Activated T-helper 1 cell treated with anti-CD3 and anti-CD28 coated beads, Interleukin-12 subunit alpha, Interleukin-12 subunit beta, Interleukin-2, Interleukin-4 antibody, amounts not matched to agents 30 ng/mL and 10 ng/mL and 1 ng/mL, durations not matched to agents 14 hours and 24 hours and 36 hours (primary cell): ENCODE measurements at places on chromosomes 16 and 17.

- H3K27ac ChIP-seq, result no peak overlapping the region
- DNase-seq, result no peak
- H3K4me3 ChIP-seq, result peak overlapping the region; percentile 15
- H3K27me3 ChIP-seq, result no peaks in the 10 kb centered on the region
These were observed 1.8 kb upstream of the TENT4B start for GRCh38 chr16:50151322-50151721.

DNA sequence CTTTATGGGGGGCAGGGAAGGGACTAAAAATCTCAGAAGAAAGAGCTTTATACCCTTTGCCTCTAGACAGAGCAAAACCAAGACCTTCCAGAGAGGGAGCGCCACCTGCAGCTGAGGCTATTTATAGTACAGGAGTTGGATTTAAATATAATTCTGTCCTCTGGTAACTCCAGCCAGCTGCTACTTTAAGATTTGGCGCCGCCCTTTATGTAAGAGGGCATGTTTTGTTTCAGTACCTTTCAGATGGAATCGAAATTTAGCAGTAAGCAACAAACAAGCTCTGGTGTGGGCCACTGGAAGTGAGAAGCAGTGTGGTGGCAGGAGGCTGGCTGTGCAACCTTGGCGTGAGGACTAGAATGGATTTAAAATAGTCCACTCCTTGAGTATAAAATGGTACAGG is 5.2 kb upstream of the GUCY2D start:
- peak; percentile 20 for DNase-seq
- no peak overlapping the region for H3K27ac ChIP-seq
- H3K27me3 ChIP-seq, result peaks cover 41% of the 10 kb centered on the region
- H3K36me3 ChIP-seq, result no peaks in the 10 kb centered on the region
- H3K4me3 ChIP-seq, result no peak overlapping the region

GRCh38 chr16:64983963-64984362 is 137.9 kb downstream of the CDH11 start:
- no peaks in the 10 kb centered on the region for H3K36me3 ChIP-seq
- no peaks in the 10 kb centered on the region for H3K4me1 ChIP-seq
- no peak overlapping the region for H3K4me3 ChIP-seq
- H3K27me3 ChIP-seq, result no peaks in the 10 kb centered on the region
- H3K27ac ChIP-seq, result no peak overlapping the region

DNA sequence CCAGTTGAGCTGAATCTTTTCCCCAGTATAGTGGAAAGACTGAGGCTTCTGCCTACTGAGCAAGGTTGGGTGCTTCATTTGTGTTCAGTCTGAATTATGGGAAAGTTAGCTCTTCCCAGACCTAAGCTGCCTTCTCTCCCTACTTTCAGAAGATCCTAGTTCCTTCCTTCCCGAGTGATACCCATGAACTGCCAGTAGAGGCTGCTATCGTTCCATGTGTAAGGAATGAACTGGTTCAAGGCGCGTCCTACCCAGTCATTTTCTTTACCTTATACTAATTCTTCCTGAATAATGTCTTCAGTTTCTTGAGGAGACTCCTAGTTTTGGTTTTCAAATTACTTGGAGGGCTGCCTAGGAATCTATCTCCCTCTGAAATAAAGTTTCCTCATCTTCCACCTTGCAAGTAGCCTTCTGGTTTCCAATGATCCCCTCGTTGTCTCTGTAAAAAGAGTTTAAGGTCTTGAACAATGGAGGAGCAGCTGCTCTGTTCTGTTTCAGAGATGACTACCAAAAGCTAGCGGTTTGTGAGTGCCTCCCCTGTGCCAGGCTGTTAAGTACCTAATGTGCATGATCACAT is 934 bp upstream of the AOC2 start:
- H3K27ac ChIP-seq, result no peak overlapping the region
- peaks cover 46% of the 10 kb centered on the region for H3K36me3 ChIP-seq

DNA sequence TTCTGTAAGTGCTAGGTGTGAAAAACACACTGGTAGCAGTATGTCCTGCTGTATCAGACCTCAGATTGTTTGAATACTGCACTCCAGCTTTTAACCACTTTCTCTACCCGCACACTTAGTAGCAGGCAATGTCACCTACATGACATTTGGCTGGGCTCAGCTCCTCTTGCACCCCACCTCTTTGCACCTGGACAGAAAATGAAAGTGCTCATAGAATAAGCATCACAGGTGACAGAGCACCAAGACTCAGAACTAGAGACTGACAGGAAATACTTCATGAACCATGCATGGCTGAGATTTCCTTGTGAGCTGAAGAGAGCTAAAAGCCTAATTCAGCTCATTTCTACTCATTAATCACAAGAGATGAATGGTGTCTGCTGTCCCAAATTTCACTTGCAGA is 1014.2 kb upstream of the CDH8 start:
- DNase-seq, result no peak
- H3K36me3 ChIP-seq, result no peaks in the 10 kb centered on the region
- H3K27me3 ChIP-seq, result no peaks in the 10 kb centered on the region
- H3K27ac ChIP-seq, result no peak overlapping the region
- H3K4me1 ChIP-seq, result no peaks in the 10 kb centered on the region

GRCh38 chr17:55769625-55770000 is 18.8 kb downstream of the PCTP start:
- H3K27ac ChIP-seq, result no peak overlapping the region
- no peaks in the 10 kb centered on the region for H3K4me1 ChIP-seq
- no peak for DNase-seq
- no peaks in the 10 kb centered on the region for H3K36me3 ChIP-seq
- no peaks in the 10 kb centered on the region for H3K27me3 ChIP-seq

GRCh38 chr17:38591759-38592241 is 14.0 kb downstream of the SRCIN1 start:
- DNase-seq, result peak; percentile 7
- H3K36me3 ChIP-seq, result no peaks in the 10 kb centered on the region
- no peak overlapping the region for H3K4me3 ChIP-seq
- peaks cover 60% of the 10 kb centered on the region for H3K27me3 ChIP-seq
- H3K4me1 ChIP-seq, result peaks cover 25% of the 10 kb centered on the region

GRCh38 chr16:3691761-3692160 is 25.6 kb downstream of the TRAP1 start:
- H3K4me1 ChIP-seq, result peaks cover 9% of the 10 kb centered on the region
- H3K36me3 ChIP-seq, result peaks cover 21% of the 10 kb centered on the region
- DNase-seq, result no peak
- no peak overlapping the region for H3K27ac ChIP-seq

DNA sequence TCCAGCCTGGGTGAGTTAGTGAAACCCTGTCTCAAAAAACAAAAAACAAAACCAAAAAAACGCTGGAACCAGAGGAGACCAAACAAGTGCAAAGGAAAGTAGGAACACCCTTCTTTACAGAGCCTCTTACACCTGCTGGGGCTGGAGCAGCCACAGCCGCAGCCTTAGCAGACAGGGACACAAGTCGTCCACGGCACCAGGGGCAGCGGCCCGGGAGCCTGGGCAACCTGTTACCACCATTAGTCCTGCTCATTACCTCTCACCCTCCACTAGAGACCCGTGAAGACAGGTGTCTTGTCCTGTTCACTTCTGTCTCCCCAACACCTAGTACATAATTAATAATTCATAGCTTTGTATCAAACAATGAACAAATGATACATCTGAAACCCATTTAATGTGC is 83.6 kb downstream of the C16orf78 start:
- no peak overlapping the region for H3K27ac ChIP-seq
- H3K4me1 ChIP-seq, result peaks cover 4% of the 10 kb centered on the region
- no peaks in the 10 kb centered on the region for H3K36me3 ChIP-seq
- DNase-seq, result no peak
- no peak overlapping the region for H3K4me3 ChIP-seq
- peaks cover 6% of the 10 kb centered on the region for H3K27me3 ChIP-seq

DNA sequence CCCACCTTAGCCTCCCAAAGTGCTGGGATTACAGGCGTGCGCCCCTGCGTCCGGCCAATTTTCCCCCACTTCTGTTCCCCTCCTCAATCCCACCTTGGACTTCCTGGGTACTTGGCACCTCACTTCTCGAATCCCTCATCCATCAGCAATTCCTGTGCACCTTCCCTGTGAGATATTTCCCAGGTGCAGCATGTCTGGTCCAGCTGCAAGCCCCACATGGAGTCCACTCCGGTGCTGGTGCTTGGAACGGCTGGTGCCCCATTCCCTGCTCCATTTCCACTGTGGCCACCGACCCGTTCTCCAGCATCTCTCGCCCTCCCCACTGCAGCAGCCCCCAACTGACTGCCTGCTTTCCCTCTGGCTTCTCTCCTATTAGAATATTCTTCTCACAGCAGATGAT is 35.3 kb downstream of the NOL11 start:
- no peaks in the 10 kb centered on the region for H3K27me3 ChIP-seq
- H3K36me3 ChIP-seq, result peaks cover 15% of the 10 kb centered on the region
- no peaks in the 10 kb centered on the region for H3K4me1 ChIP-seq
- H3K4me3 ChIP-seq, result no peak overlapping the region
- no peak overlapping the region for H3K27ac ChIP-seq

GRCh38 chr17:39538866-39539265 is 68.9 kb downstream of the NEUROD2 start:
- H3K4me1 ChIP-seq, result peaks cover 21% of the 10 kb centered on the region
- H3K36me3 ChIP-seq, result peaks cover 7% of the 10 kb centered on the region
- peaks cover 2% of the 10 kb centered on the region for H3K27me3 ChIP-seq
- DNase-seq, result no peak
- no peak overlapping the region for H3K27ac ChIP-seq
- no peak overlapping the region for H3K4me3 ChIP-seq

DNA sequence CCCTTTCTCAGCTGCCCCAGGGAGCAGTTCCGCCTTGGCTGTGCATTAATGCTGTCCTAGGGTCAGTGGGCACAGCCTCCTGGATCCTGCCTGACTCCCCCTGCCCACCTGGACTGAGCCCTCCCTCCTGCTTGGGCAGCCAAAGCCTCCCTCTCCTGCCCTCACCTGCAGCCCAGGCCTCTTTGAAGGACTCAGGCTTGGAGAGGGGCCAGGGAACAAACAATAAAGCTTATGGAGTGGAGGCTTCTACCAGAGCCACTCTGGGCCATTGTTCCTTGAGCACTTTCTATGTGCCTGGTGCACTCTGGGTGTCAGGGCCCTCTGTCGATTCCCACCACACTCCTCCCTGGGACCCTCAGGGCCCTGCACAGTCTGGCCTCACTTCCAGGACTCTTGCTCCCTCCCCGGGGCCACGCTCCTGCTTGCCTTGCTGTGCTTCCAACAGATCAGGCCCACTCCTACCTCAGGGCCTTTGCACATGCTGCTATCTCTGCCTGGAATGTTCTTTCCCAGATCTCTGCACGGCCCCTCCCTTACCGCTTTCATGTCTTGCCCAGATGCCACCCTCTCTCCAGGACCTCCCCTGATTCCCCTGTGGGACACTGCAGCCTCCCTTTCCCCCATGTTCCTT is 5.0 kb downstream of the KCNJ12 start:
- peaks cover 11% of the 10 kb centered on the region for H3K27me3 ChIP-seq
- no peak overlapping the region for H3K4me3 ChIP-seq
- DNase-seq, result no peak
- no peaks in the 10 kb centered on the region for H3K4me1 ChIP-seq
- no peaks in the 10 kb centered on the region for H3K36me3 ChIP-seq

DNA sequence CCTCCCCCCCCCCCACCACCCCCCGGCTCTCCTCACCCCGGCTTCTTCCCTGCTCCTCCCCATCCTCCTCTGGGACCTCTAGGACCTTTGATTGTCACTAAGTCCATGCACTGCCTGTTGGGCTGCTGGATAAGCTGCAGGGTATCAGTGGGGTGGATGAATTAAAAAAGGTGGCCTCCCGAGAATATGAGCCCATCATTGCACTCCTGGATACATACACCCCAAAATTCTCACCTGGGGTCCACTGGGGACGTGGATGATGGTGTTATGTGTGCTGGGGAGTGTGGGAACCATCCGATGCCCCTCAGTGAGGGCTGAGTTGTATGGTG is 88.8 kb downstream of the IRF8 start:
- H3K4me3 ChIP-seq, result peak overlapping the region; percentile 73
- H3K27ac ChIP-seq, result peak overlapping the region; percentile 99
- peaks cover 5% of the 10 kb centered on the region for H3K36me3 ChIP-seq
- H3K27me3 ChIP-seq, result peaks cover 1% of the 10 kb centered on the region

- peaks cover 3% of the 10 kb centered on the region for H3K27me3 ChIP-seq
- no peak for DNase-seq
- H3K4me3 ChIP-seq, result no peak overlapping the region
- no peaks in the 10 kb centered on the region for H3K36me3 ChIP-seq
These were observed 109.6 kb downstream of the HS3ST3A1 start for GRCh38 chr17:13491916-13492736.

GRCh38 chr17:65817951-65818350 is 256.5 kb upstream of the AXIN2 start:
- H3K27me3 ChIP-seq, result peaks cover 10% of the 10 kb centered on the region
- DNase-seq, result no peak
- no peaks in the 10 kb centered on the region for H3K36me3 ChIP-seq
- H3K4me1 ChIP-seq, result no peaks in the 10 kb centered on the region

DNA sequence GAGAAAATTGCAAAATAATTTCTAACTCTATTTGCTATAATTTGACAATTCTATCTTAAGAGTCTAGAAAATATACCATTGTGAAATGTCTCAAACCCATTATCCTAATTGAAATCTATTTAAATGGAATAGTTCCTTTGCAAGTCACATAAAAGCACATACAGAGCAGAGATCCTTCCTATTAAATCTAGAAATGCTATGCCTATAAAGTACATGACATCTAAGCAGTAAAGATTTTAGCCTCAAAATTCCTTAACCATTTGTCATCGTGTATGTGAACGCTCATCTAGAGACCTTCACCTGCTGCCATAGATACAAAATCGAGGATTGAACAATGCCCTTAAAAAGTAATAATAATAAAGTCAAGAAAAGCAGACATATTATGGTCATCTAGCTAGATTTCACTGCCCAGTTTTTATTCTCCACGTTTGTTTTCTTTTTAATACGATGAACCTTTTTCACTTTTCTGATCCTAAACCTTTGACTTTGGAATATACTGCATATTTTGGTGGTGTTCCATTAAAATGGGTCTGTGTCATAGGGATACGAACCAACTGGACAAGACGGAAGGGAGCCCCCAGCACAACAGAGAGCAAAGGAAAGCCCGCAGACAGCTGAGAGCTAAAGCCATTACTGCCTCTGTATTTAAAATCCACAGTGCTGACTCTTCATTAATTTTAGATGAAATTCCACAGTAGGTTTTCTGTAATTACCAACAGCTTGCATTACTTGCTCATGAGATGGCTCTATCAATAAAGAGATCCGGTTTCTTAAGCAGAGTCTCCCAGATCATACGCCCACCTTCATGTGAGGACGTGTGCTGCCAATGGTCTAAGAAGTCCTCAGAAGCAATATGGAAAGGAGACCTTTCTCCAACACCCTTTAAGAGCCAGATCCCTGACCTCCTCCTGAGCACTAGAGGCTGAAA is 17.6 kb downstream of the TEX2 start:
- no peaks in the 10 kb centered on the region for H3K4me1 ChIP-seq
- H3K36me3 ChIP-seq, result no peaks in the 10 kb centered on the region
- H3K27me3 ChIP-seq, result no peaks in the 10 kb centered on the region
- no peak overlapping the region for H3K27ac ChIP-seq
